ENCODE measurements at places on chromosomes 3 and 15.

GRCh38 chr15:57363661-57364060, 12.6 kb upstream of the CGNL1 start:
- DNase-seq = no peak

- DNase-seq = no peak
These were observed 273.9 kb downstream of the IGSF11 start for GRCh38 chr3:118760585-118761290.

DNA sequence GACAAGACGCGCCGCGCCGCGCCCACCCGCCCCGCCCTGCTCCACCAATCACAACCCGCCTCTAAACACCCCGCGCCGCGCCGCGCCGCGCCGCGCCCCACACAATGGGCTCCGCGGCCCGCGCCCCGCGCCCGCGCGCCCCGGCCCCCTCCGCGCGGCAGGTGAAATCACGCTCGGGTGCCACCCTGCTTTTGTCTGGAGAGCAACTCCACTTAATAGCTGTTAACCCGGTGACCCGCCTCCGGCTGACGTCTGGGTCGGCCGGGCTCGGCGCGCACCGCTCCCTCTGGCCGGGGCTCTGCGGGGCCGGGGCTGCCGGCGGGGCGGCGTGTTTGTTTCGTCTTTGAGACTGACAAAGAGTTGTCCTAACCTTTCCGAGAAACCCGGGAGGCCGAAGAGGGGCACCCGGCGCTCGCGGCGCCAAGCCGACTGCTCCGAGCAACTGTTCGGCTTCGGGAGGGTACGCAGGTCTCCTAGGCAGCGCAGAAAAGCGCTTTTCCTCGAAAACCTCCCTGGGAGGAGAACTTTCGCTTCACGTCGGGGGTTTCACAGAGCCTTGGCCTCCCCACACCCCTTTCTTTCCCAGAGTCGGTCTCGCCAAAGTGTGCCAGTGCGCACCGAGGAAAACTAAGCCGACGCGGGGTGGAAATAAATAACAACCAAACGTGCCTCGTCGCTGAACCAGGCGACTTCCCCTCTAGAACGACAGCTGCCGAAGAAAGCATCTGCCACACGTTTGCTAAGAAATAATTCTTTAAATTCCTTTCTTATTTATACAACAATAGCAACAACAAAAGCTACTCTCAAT, 518.4 kb downstream of the FOXP1 start:
- no peak for DNase-seq

DNA sequence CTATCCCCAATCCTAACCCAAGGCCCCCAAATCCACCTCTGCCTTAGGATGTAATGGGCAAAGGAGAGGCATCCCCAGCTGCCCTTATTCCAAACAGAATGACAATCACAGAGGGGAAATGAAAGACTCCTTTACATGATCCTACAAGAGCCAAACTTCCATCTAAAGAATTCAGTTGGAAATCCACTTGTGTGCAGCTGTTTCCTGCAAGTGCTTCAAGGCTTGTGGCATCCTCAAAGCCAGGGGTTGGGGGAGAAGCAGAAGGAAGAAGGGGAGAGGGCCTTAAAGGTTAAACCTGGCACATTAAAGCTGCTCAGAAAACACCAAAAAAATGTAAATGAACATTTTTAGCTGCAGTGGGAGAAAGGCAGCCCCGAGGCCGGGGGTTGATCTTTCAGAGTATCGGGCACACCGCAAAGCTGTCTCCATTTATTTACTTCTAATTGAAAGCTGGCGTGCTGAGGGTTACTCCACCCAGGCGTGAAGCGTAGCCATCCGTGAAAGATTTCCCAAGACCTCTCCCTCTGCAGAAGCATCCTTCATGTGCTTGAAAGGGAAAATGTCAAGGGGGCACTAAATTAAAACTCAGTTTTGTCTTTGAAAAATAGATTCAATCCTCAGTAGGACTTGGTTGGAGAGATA, 217.8 kb downstream of the SHQ1 start:
- no peak for DNase-seq

GRCh38 chr15:39434751-39435238, 146.1 kb upstream of the THBS1 start:
- DNase-seq = no peak

GRCh38 chr3:47874913-47875312, 72.0 kb downstream of the DHX30 start:
- no peak for DNase-seq

DNA sequence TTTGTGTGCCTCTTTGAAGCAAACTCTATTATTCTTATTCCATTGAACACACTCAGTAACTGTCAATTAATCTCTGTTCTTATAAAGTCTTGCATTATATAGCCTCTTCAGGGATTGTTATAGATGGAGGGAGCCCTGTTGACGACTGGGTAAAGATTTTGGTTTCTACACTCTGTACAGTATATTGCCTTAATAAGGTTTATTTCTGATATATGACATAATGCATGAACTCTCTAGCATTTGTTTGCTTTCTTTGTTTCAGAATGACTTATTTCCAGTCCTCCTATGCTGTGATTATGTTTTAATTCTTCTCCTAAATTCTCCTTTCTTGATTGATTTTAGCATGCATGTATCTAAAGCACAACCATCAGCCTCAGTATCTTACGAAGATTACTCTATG, 494.9 kb downstream of the DIPK2A start:
- no peak for DNase-seq

- DNase-seq = no peak
These were observed 76.3 kb upstream of the IQSEC1 start for GRCh38 chr3:13149330-13150108.

DNA sequence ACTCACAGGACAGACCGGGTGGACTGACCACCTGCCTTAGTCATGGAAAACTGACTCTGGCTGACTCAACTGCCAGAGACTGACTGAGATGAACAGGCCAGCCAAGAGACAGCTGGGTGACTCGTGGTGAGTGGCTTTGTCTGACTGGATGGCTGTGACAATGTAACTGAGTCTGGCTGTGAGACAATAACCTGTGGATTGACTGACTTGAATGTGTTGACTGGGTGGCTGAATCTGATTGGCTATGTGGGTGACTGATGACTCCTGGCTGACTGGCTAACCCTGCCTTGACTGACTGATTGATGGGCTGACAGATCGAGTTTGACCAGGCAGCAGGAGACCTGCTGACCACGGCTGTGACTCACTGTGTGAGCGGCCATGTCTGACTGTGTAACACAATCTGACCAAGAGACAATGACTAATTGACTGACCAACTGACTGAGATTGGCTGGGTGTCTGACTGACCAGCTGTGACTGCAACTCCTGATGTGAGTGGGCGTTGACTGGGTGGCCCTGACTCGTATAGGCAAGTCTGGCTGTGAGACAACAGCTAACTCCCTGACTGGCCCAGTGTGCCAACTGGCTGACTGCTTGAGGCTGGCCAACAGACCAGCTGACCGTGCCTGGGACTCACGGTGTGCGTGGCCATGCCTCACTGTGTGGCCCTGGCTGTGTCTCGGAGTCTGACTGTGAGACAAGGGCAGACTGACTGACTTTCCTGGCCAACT, 509.1 kb downstream of the SHQ1 start:
- DNase-seq = no peak

GRCh38 chr3:37608061-37608702, 253.5 kb upstream of the CTDSPL start:
- no peak for DNase-seq

DNA sequence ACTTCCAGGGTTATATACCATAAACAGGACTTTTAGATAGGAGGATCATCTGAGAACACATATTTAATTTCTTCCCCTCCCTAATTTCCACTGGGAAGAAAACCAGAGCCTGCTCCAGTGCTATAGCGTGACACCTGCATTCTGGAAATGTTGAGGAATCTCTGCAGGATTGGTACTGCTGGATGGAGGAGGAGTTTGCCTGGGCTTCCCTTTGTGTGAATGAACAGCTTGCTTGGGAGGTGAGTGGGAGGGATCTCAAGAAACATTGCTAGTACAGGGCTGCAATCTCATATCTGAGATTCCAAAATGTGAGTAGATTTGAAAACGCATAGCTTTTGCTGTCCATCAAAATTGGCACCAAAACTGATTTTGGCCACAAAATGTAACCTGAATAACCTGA, 295.9 kb upstream of the RGMA start:
- no peak for DNase-seq

DNA sequence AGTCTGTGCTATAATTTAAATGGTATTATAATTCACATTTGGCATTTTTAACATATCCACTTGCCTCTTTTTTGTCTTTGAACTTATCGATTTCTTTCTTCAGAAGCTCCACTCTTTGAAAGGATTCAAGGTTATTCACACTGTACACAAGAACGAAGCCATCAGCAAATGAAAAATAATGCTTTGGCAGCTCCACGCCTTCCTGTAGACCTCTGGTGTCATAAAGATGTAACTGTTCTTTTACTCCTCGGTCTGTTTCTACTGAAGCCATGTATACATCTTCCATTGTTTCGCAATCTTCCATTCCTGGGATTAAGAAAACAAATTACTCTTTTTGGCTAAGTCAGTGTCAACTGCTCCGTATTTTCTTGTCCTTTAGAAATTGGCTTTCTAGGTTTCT, 16.0 kb downstream of the NKIRAS1 start:
- DNase-seq = no peak

GRCh38 chr15:48440084-48440483, 108.9 kb downstream of the DUT start:
- no peak for DNase-seq

DNA sequence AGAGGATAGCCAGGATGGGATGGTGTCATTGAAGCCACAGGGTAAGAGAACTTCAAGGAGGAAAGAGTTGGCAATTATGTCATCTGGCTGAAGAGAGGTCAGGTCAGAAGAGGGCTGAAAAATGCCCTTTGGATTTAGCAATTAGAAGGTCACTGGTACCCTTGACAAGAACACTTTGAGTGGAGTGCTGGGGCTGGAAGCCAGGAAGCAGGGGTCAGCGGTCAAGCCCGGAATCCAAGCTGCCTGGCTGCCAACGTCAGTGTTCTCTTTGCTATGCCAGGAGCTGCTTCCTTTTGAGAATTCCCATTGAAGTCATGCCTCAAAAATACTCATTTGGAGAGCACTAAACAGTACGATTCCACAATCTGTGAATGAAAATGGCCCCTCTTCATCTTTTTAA, 386.5 kb downstream of the SHQ1 start:
- DNase-seq = no peak

DNA sequence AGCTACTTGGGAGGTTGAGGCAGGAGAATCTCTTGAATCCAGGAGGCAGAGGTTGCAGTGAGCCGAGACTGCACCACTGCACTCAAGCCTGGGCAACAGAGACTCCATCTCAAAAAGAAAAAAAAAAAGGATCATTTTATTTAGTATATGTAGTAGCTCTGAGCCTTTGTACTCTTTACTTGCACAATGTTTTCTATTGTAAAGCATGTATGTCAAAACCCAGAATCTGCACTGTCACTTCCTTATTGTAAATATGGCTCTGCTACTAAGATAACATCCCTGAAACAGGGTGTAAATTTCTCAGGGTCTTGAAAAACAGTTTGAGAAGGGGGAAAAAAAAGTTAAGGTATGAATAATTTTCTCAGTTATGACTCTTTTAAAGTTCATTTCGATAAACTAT, 35.1 kb downstream of the SLMAP start:
- DNase-seq = no peak

GRCh38 chr3:187935623-187936156, 190.4 kb upstream of the BCL6 start:
- no peak for DNase-seq

GRCh38 chr15:88391700-88392099, 75.5 kb downstream of the MRPL46 start:
- DNase-seq = no peak

- no peak for DNase-seq
These were observed 116.5 kb downstream of the IGF2BP2 start for GRCh38 chr3:185708392-185708791.

- no peak for DNase-seq
These were observed 42.1 kb downstream of the EEFSEC start for GRCh38 chr3:128195369-128195768.

DNA sequence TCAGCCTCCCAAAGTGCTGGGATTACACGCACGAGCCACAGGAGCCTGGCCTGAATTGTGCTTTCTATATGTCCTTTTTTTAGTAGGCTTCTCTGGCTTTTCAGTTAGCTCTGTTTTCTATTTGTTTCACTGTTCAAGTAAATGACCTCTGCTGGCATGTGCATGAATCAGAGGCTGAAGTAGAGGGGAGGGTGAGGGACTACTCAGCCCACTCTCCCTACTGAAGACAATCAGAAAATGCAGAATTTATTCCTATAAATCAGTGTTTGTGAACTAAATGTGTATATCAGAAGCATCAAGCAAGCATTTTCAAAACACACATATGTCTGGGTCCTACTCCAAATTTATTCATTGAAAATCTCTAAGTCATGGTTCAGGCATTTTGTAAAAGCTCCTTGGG, 45.0 kb downstream of the ZMAT3 start:
- no peak for DNase-seq

DNA sequence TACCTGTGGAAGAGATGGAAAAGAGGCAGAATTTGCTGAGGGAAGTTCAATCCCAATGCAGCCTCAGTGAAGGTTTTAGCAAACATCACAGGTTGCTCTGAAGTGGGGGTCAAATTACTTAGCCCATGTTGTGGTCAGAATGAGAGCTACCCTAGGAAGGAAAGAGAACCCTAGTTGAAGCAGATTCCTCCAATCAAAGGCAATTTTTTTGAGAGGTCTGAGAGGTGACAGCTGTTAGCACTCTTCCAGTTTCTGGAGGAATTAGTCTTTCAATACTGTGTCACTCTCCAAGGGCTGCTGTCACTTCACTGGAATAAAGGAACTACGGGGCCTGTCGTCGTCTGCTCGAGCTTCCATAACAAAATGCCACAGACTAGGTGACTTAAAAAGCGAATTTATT, 584.2 kb upstream of the DPPA4 start:
- no peak for DNase-seq

- no peak for DNase-seq
These were observed 191.1 kb downstream of the TIGIT start for GRCh38 chr3:114484919-114485318.

DNA sequence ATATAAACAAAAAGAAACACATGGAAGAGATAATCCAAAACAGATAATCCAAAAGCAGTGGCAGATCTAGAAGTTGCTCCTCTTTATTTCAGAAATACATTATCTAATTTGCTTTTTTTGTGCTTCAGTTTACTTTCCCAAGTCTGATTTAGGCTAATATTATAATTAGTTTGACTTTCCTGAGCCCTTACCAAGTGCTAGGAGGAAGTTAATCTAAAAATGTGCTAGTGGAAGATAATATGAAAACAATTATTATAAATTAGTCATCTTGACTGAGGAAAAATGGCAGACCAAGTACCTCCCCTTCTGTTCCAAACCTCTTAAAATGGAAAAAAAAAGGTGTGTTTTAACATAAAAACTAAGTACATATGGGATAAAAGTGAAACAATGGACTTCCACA, 17.5 kb downstream of the SLC9A9 start:
- DNase-seq = no peak

GRCh38 chr15:32802286-32802936, 84.6 kb downstream of the GREM1 start:
- DNase-seq = no peak

GRCh38 chr3:148266341-148266740, 431.4 kb upstream of the AGTR1 start:
- no peak for DNase-seq
